ENCODE measurements at places on chromosomes 5 and 9.

DNA sequence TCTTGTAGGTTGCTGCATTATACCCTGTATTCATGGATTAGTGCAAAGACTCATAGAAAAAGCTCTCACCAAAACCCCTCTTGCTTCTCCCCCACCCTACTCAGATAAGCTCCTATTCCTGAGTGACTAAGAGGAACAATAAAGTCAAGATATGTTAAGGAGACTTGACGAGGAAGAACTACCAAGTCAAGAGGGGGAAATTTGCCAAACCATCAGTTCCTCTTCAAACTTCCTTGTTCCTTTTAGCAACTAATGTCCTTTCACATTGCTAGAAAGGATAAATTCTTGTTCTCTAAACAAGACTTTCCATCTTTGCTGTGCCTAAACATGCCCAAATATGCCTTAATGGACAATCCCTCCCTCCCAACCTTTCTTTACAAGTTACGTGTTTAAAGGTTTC lies 27.0 kb downstream of the CNOT8 start:
- DNase-seq = no peak

DNA sequence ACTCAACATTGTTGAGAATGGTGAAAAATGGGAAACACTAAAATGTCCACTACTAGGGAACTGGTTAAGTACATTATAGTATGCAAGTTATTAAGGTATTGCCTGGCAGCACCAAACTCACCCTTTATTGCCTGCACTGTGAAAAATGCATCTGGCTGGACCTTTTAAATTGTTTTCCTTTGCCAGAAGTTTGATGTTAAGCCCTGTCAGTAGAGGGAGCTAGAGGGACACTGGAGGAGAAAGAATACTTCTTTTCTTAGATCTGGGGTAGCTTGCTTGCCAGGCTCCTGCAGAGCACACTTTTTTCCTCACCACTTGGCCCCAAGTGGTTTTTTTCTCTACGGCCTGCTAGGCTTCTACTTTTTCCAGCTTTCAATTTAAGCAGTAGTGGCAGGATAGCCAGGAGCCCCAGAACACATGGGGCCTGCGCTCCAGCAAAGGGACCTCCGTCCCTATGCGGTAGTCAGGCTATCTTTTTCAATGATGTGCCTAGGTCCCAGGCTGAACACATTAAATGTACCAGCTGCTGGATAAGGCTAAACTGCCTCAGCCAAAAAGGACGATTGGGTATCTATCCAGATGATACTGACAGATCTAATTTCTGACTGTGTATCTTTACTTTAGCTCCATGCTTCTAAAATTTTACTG lies 8.0 kb upstream of the HABP4 start:
- DNase-seq = peak; percentile 4

DNA sequence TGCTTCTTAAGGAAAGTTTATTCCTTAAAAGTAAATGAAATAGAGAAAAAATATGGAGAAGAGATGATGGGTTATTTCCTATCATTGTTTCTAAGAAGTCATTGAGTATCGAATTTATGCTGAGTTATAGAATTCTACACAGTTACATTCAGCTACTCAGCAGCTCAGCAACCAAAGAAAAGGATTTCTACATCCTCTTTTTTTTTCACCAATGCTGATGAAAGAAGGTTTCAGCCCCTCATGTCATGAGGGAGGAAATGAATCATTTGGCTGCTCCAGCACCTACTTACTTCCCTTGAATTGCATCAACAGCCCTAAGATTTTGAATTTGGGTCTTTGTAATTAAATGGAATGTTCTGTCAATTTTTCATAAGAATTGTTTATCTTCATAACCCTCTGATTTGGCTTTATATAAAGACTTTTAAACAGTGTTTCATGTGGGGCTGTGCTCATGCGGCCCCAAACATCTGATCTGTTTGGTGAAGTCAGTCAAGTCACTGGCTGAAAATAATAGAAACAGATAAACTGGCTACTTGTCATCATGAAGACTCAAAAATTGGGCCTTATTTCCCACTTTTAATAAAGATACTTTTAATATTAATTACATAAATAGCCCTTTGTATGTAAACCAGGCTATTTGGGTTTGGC lies 18.5 kb upstream of the SNX2 start:
- no peak for DNase-seq

DNA sequence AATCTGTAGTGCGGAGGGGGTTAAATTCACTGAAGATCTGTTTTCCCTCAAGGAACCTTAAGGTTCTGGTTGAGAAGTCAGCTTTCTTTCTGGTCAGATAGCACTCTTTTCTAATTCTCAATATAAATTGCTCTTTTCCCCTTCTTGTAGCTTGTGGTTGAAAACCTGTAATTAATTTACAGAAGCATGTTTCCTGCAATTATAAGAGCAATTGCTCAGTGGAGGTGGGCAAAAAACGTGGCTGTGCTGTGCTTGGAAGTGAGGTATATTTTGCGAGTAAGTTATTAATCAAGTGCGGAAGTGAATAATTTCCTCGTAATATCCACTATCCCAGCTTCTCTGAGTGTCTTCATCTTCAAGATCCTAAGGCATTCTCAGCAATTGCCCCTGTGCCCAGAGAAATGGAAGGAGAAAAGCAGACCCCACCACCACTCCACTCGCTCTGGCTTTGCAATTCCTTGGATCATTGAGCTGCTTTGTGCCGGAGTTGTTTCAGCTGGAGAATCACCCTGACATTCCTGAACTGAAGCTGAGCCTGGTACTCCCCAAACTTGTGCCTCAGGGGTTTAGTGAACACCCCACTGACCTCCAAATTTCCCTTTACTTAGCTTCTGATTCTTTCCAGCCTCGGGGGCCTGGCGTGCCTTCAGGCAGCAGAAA lies 140.6 kb downstream of the LRRC70 start:
- no peak for DNase-seq

DNA sequence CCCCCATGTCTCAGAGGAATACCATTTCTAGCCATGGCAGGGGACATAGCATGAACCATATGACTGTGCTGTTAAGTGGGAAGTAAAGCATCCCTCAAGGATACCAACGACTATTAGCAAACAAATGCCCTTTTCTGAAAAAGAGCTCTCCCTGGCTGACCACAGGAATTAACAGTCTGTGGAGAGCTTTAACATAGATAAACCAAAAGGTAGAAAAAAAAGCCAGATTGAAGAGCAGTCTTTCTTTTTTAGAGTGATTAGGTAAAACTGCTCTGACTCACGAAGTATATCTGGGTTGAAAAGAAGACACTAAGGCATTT lies 532.7 kb upstream of the DMAC1 start:
- DNase-seq = no peak

- no peak for DNase-seq
Observed at GRCh38 chr5:33136785-33137184, 304.0 kb upstream of the TARS1 start.

DNA sequence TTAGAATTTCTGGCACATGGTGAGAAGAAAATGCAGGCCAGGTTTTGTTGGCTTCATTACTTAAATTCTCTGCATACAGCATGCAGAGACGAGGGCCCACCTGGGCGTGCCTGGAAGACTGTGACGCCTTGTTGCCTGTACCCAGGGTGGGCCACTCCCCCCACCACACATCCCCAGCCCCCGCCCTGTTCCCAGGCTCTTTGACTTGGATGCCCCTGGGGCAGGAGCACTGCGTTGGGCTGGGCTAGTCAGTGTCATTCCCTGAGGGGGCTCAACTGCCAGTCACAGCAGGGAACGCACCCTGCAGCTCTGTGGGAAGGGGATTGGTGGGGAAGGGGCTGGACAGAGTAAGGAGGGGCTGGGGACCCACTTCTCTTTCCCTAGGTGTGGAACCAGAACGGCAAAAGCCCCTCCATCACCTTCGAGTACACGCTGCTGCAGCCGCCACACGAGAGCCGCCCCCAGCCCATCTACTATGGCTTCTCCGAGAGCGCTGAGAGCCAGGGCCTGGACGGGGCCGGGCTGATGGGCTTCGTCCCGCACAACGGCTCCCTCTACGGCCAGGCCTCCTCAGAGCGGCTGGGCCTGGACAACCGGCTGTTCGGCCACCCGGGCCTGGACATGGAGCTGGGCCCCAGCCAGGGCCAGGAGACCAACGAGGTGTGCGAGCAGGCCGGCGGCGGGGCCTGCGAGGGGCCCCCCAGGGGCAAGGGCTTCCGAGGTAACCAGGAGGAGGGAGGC lies 19.6 kb downstream of the ADAMTSL2 start:
- no peak for DNase-seq

DNA sequence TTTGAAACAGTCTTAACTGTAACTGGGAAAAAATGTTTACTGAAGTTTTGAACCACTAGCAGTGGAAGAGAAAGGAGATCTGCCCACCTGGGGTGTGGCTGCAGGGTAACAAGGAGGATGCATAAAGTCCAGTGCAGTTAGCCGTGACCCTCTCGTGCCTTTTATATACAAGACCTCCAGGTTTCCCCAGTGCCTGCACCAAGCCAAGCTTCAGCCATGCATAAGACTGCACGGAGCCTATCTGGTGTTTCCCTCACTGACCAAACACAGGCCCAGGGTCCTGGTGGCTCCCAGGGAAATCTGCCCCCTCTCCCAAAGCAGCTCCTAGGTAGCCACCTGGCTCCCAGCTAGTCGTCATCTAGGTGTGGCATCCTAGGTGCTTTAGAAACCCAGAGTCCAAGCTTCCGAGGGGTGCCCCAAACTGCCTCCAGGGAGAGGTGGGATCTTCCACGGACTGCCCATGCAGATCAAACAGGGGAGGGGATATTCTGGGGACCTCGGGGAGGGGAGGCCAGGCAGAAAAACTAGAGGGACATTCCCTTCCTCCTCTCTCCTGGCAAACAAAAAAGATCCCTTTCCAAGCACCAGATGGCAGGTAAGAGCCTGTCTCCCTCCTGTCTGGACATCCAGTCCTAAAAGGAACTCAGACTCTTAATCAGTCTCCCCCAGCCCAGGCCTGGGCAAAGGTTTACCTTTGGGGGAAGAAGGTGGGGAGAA lies 2.7 kb downstream of the SHB start:
- no peak for DNase-seq

GRCh38 chr5:94784536-94785505 lies 166.4 kb downstream of the SLF1 start:
- no peak for DNase-seq

DNA sequence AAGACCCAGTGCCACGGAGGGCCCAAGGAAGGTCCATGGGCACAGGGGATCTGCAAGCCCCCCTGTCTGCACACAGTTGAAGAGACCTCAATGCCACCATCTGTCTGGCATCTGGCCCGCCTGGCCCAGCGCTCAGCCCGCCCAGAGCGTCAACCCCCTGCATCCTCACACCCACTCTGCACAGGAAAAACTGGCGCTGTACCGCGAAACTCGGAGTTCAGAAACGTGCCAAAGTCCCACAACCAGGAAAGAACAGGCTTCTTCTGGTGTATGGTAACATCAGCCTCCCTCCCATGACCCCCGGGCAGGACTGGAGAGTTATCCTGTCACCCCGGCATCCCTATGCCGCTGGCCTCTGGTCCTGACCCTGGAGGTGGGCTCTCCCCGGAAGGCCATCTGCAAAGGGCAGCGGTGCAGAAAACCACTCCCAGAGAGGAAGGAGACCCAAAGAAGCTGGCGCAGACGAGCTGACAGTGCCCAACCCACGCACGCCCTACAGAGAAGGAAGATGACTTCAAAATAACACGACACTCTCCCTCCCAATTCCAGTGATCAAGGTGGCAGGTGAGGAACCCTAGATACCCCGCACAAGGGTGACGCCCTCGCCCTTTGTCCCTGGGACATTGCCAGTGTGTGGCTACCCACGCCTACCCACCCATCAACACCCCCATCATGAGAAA lies 18.9 kb downstream of the VAV2 start:
- DNase-seq = no peak

DNA sequence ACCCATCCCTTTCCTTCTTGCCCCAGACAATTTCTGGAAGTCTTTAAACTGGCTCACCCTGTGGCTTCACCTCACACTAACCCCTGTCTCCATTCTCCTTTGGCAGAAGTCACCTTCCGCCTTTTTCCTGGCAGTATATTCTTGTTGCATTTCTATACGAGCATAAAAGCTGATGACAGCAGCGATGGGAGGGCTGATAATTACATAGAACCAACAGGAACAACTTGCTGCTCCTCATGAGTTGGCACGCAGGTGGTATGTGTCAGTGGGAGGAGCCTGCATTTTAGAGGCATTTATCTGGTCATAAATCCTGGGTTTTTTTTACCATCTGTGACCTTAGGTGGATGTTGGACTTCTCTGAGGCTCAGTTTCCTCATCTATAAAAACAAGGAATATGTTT lies 61.4 kb upstream of the CKMT2 start:
- no peak for DNase-seq

DNA sequence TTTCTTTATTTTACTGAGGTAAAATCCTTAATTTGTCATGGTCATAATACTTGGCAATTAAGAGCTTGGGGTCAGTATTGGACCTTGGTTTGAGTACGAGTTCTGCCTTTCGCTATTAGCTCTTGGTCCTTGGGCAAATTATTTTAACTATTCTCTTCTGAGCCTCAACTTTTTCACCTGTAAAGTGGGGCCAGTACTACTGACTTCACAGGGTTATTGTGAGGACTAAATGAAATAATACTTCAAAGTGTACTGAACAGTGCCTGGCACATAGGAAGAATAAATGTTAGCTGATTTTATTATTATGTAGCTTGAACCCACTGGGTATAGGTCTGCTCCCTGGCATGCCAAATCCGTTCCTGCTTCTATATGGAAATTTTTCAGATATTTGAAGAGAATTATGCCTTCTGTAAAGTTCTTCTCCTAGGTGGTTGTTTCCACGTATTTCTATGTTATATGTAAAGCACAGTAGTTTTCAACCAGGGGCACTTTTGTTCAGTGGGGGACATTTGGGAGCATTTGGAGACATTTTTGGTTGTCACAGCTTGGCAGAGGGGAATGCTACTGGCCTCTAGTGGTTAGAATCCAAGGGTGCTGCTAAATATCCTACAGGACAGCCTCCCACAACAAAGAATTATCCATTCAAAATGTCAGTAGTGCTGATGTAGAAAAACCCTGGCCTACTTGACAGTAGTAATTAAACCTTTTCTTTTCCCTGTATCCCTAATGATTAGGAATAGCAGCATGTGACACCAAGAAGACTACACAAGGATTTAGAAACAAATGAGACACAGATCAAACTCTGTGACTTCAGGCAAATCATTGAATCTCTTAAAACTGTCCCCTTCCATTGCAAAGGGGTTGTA lies 4.5 kb downstream of the RCL1 start:
- no peak for DNase-seq

- DNase-seq = no peak
Observed at GRCh38 chr5:89313804-89314588, 431.0 kb upstream of the MEF2C start.

- DNase-seq = no peak
Observed at GRCh38 chr5:141570655-141571054, 48.1 kb downstream of the DIAPH1 start.

DNA sequence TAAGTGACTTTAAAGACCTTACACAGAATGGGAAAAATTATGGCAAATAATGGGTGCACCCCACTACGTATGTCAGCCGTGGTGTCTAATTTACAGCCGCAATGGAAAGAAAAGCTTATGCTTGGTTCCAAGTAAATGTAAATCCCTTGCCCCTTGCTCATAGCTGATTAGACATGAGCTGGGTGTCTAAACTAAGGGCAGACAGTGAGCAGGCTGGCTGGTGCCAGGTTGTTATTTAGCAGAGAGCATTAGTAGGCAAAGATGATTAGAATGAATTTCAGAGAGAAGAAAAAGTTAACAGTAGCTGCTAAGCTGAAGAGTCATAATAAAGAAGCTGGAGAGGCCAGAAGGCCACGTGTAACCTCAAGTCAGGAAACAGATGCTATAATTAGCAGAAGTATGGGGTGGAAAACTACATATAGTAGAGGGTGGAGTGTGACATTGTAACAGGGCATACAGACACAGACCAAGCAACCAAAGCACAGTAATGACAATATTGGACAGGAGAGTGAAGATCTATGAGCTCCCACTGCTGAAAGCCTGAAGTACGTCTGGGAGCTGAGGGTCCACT lies 257.7 kb downstream of the MCTP1 start:
- DNase-seq = no peak
